Brain microvascular endothelial cell (primary cell): ENCODE measurements at places on chromosomes 5 and 9.

DNA sequence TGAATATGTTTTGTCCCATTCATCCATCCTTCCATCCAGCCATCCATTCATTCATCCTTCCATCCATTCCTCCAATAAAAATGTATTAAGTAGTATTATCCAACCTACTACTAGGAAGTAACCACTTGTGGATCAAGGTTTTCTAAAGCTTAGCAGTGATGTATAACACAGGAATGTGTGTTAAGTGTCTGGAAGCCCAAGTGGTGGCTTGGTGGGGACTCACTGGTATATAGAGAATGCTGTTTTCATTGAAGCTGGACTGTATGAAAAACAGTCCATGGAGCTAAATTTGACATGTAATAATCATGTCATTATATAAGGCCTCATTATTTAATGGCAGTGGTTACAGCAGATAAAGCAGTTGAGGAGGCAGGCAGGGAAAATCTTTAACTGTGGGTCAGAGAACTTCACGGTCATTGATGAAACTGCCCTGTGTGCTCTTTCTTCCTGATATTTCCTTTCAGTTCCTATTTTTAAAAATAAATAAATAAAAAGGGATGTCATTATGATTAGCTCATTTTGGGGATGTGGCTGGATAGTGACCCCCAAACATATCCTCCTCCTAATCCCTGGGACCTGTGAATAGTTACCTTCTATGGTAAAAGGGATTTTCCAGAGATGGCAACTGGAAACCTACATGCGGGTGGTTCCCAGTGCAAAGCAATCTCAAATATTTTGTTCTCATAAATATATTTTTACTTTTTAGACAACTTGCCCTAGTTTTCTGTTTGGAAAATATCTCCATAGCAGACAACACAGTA is 82.3 kb downstream of the DAPK1 start:
- DNase-seq = no peak

DNA sequence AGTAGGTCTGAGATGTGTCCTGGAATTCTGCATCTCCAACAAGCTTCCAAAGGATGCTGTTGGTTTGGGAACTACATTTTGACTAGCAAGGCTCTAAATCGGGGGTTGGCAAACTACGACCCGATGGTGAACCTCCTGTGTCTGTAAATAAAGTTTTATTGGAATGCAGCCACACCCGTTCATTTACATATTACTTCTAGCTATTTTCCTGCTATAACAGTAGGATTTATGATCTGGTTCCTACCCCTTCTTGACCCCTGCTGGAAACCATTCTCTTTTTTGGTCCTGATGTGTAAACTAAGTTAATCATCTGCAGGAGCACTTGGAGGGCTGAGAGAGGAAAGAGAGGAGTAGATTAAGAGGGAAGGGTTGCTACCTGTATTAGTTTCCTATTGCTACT is 454.5 kb downstream of the RASEF start:
- no peak for DNase-seq

- DNase-seq = no peak
These were observed 512 bp downstream of the PLK2 start for GRCh38 chr5:58459146-58460001.

GRCh38 chr5:40571729-40572128 is 108.0 kb upstream of the PTGER4 start:
- DNase-seq = no peak

GRCh38 chr5:107929080-107929479 is 258.3 kb upstream of the EFNA5 start:
- DNase-seq = no peak

GRCh38 chr9:112112519-112112918 is 62.6 kb downstream of the SUSD1 start:
- DNase-seq = peak; percentile 91

- DNase-seq = peak; percentile 57
These were observed 10.0 kb upstream of the C5 start for GRCh38 chr9:121059998-121060636.

- no peak for DNase-seq
These were observed 32.5 kb downstream of the FAM240B start for GRCh38 chr9:38687389-38687842.

GRCh38 chr5:120657104-120657503 is 193.0 kb downstream of the PRR16 start:
- DNase-seq = no peak

DNA sequence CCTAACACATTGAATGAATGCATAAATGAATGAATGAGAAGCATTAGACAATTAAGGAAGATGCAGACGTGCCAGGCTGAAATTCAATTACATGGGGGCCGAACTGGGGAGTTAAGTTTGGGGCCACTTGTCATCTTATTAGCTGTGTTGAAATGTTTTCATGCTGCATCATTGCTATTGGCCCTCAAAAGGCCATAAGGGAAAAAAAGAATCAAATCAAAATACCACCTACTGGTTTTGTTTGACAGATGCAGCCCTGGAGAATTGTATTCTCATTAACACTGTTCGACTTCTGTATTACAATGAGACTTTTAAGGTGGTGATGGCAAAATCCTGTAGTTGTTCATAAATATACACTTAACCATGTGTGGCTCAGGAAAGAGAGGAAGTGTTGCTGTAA is 38.4 kb downstream of the UBE2QL1 start:
- DNase-seq = no peak

- peak; percentile 25 for DNase-seq
These were observed 5.2 kb upstream of the RAPGEF6 start for GRCh38 chr5:131640043-131640856.

DNA sequence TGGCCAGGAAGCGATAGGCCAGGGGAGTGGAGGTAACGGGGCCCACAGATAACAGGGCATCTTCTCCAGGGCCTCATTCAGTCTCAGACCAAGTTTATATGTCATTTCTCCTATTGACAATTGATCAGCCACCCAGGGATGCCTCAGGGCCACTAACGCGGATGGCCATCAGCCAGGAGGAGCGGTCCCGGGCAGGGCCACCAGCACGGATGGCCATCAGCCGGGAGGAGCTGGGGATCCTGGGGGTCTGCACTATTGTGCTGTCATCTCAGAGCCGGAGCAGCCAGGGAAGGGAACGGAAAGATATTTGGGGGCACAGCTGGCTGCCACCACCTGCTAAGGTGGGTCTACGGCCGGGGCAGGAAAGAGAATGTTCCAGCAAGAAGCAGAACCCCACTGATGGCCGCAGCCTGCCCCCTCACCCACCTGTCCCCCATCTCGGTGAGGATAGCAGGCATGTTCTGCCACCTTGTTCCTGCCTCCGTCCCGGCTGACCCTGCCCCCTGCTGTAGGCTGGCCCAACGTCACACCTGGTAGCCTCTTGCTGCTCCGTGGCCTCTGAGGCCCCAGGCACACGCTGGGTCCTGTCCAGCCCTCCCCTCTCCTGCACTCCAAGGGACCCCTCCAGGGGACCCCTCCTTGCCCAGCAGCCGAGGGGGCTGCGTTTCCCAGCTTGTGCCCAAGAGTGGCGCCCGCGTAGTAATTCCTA is 21.5 kb upstream of the UBAC1 start:
- DNase-seq = no peak

DNA sequence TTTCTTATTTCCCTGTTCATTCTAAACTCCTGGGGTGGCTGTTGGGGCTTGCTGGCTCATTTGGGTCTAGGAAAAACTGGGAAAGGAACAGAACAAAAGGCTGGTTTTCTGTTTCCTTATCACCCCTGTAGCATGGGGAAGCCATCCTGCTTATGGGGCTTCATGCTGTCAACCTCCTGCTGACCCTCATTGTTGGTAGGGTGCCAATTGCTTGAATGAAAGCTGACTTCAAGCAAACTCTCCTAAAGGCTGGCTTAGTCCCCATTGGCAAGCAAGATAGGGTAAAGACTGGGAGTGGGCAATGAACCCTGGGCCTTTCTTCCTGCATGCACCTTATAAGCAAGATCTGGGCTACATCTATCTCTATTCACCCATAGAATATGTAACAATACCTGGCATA is 511.6 kb downstream of the DMAC1 start:
- DNase-seq = no peak

DNA sequence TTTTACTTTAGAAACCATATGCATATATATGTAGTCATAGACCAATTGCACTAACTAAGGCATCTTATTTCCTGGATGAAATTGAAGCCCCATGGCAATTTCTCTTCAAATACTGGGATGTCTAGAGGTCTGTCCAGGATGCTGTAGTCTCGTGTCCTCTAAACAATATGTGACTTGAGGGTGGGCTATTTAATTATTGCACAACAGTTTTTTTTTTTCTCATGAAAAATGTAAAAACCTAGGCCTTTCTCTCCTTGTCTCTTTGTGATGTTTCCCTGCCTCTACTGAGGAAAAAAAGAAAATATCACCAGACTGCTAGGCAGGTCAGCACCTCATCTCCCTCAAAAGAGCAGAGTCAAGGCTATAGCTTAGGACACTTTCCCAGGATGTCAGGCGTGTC is 34.6 kb downstream of the ZCCHC9 start:
- DNase-seq = no peak

GRCh38 chr5:17444496-17444895 is 53.5 kb upstream of the TAF11L2 start:
- DNase-seq = no peak

GRCh38 chr9:22623236-22623635 is 176.6 kb downstream of the DMRTA1 start:
- no peak for DNase-seq

DNA sequence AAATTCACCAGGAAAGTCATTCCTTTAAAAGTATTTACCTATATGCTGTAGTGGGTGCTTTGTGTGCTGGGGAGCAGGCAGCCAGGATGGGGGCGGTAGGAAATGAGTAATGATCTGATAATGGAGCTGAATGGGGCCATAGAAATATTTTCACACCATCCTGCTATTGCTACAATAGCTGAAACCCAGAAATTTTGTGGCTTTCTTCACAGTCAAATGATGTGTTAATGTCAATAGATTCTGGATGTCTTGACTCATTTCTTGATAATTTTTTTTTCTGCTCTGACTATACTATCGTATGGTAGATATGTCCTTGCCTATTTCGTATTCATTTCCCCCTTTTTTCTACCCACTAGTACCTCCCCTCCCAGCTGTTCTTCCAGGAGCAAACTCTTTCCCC is 59.5 kb downstream of the RORB start:
- no peak for DNase-seq

DNA sequence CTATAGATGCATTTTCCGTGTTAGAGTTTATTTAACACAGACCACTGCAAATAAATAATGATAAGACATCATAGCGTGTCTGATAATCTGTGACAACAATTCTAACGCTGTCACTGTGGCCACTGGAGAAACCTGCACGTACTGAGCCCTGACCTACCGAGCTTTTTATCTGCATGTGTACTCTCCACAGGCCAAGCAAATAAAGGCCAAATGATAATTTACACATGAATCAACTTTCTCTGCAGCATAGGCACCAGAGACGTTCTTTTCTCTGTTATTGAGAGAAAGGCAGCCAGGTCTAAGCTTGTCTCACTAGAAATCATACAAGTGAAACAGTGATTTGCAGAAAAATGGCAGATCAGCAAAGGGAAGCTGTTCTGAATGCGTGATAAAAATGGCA is 75.8 kb downstream of the POU5F2 start:
- no peak for DNase-seq

- DNase-seq = no peak
These were observed 50.1 kb downstream of the SLC36A1 start for GRCh38 chr5:151497391-151498002.

GRCh38 chr5:110150199-110150598 is 460.5 kb downstream of the MAN2A1 start:
- peak; percentile 80 for DNase-seq

- no peak for DNase-seq
These were observed 63.2 kb downstream of the SLC44A1 start for GRCh38 chr9:105307591-105308130.

- DNase-seq = no peak
These were observed 40.1 kb downstream of the PPARGC1B start for GRCh38 chr5:149770236-149770635.

- DNase-seq = no peak
These were observed 215.5 kb upstream of the RGMB start for GRCh38 chr5:98557916-98558315.

- DNase-seq = no peak
These were observed 902 bp downstream of the TMED9 start for GRCh38 chr5:177592905-177593304.

DNA sequence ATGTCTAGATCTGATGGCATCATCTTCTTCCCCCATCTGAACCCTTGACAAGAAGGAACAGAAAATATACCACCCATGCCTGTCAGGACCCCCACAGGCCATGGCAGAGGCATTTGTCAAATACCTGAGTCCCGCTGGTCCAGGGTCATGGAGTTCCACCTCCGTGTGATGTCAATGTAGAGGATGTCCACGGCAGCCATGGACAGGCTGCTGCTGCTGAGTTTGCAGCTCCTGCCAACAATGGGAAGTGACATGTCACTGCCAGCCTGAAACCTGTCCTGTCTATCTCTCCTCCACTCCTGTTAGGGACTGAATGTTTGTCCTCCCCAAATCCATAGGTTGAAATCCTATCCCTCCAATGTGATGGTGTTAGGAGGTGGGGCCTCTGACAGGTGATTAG is 208.8 kb downstream of the DAB2IP start:
- no peak for DNase-seq

DNA sequence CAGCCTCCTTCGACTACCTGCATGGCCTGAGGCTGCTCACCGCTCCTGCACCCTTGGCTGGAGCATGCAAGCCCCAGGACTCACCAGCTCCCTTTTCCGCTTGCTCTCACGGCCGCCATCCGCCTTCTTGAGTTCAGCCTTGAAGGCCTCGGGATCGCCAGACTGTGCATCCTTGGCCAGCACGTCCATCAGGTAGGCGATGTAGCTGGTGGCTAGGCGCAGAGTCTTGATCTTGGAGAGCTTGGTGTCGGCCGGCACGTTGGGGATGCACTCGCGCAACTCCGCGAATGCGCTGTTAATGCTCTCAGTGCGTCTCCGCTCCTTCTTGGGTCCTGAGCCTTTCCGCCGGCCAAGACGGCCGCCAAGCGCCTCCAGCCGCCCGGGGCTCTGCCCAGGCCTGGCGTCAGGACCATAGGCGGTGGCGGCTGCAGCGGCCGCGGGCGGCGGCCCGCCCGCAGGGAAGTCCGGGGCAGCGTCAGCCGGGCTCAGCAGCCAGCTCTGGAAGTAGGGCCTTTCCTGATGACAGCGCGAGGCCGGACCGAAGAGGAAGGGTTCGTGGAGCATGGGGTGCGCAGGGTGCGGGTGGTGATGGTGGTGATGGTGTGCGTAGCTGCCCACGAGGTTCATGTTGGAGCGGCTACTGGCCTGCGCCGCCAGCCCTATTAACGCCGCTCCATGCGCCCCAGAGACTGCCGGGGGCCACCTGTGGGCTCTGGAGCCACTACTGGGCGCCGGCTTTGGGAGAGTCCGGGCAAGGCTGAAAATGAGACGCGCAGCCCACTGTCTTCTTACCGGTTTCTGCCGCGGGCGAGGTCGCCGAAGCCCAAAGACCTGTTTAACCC is 424 bp downstream of the HAND1 start:
- DNase-seq = no peak

- no peak for DNase-seq
These were observed 424 bp downstream of the HNRNPA0 start for GRCh38 chr5:137753691-137754187.

DNA sequence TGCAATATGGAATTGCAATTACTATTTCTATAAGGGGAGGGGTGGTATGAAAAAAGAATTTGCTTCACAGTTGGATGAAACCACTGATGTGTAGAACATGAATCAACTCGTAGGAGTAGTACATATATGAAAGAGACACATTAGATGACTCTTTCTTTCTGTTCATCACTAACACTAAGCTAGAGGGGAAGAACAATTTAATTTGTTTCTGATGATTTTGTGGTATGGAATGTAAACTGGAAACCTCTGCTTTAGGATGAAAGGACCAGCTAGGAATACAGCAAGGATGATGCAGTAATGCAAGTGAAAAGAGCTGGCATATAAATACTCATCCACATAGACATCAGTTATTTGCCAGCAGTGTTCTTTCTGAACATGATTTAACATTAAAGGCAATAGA is 113.4 kb downstream of the PAPPA start:
- no peak for DNase-seq
